ENCODE measurements at places on chromosomes 11 and 22.

DNA sequence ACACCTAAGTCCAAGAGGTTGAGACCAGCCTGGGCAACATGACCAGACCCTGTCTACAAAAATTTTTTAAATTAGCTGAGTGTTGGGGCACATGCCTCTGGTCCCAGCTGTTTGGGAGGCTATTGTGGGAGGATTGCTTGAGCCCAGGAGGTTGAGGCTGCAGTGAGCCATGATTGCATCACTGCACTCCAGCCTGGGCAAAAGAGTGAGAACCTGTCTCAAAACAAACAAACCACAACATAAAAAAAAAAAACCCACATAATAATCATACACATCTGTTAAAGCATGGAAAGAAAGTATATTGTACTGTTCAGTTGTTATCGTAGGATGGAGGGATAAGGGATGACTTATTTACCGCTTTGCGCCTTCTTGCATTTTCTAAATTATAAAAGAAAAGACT, 35.9 kb upstream of the GRK2 start:
- no peak for DNase-seq

GRCh38 chr11:77299528-77299993, 1.9 kb downstream of the GDPD4 start:
- no peak for DNase-seq

DNA sequence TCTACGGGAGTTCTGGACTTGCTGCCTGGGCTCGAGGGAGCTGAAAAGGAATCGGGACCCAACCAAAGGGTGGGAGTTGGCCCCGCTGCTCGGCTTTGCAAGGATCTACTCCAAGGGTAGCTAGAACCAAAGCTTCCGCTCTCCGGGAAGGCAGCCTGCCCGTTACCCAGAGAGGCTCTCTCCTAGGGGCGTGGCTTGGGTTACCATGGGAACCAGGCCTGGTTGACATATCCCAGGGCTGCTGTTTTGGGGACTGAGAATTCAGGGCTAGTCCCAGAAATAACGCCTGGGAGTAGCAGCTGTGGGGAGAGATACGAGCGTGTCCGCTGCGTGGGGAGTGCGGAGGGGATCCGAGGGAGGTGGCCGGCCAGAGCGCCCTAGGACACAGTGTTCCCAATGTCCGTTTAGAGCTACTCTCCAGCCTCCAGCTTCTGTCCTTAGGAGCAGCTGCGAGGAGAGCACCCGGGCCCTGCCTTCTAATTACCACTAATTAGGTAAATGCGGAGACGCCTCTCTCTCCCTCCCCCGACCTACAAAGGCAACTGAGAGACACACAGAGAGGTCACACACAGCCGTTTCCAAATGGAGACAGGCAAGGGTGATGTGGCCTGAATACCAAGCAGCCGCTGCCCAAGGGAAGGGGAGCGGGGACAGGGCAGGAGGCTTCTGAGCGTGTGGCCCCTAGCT, 141.6 kb upstream of the CADM1 start:
- DNase-seq, result no peak

- no peak for DNase-seq
Observed at GRCh38 chr22:44689915-44690524, 12.0 kb upstream of the PRR5 start.

DNA sequence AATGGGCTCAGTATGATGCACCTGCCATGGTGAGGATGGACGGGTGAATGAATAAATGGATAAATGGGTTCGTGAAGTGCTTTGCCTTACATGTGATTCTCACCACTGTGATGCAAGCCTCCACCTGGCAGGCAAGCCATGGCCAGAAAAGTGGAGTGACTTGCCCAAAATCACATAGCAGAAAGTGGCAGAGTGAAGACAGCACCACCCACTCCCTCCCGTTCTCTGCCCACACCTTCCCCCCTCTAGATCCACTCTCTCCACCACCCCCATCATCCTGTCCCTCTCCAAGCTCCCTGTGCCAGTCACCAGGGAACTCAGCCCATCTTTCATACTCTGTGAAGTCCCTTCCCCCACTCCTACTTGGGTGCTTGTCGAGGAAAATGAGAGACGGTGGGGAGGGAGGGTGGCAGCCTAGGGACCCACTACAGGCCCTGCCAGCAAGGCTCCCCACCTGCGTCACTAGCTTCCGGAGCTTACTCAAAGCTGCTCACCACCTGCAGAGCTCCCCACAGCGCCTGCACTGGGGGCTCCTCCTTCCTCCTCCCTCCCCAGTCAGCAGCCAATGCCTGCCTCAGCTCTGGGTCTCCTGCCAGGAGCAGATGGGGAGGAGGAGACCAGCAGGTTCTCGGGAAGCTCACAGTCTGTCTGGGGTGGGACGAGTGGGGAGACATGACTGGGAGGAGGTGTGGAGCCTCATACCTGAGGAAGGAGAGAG, 82.3 kb downstream of the PDE2A start:
- DNase-seq, result no peak

DNA sequence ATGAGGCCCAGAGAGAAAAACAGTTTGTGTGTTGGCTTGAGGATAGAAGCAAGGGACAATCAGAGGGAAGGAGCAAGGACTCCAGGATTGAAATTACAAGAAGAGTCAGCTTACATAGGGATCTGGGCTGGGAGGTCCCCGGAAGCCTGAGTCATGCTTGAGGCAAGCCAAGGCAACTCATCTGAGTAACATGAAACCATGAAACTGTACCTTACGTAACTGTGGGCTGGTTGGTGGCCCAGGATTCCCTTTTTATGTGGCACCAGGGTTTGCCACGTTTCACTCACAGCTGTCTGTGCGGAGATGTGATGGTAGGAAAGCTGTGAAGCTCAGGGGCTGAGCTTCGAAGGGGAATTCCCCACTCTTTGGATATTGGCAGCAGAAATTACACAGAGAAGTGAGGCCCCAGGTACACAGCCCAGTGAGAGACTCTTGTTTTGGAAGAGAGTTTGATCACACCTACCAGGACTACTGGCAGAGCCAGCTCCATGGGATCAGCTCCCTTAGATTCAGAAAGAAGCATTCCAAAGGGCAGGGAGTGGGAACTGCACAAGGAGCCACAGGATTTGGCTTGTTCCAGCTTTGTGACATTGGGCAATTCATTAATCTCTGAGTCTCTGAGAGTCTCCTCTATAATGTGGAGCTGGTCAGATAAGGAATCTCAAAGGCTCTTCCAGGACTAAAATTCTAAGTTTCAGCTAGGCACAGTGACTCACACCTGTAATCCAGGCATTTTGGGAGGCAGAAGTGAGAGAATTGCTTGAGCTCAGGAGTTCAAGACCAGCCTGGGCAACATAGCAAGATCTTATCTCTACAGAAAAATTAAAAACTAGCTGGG, 7.8 kb downstream of the SLC5A1 start:
- peak; percentile 81 for DNase-seq

Measured in kidney epithelial cell (primary cell).